Uterine smooth muscle cell (primary cell): ENCODE measurements at places on chromosomes 5 and 9. TPM values are rescaled to one million over a fixed set of nuclear protein-coding genes. Genes with fewer than 3 reads are reported as not detected.

The TNC gene
- 364 and 531 TPM in 2 replicates for total RNA-seq

The LEAP2 gene
- total RNA-seq, result 0.11 and 0.12 TPM in 2 replicates

The IFNA21 gene
- not detected in 2 replicates for total RNA-seq

The PCDHB12 gene
- total RNA-seq, result under 0.01 and 0.12 TPM in 2 replicates

The PPP1R2B gene
- total RNA-seq, result 0.11 and 0.12 TPM in 2 replicates

The SERF1A gene
- 3.5 and 5.9 TPM in 2 replicates for total RNA-seq

The PRELID2 gene
- total RNA-seq, result 23.4 and 23.5 TPM in 2 replicates

The MEGF10 gene
- total RNA-seq, result 0.12 and 0.22 TPM in 2 replicates

The FCHSD1 gene
- total RNA-seq, result 33.3 and 53.4 TPM in 2 replicates

The PCDHGA6 gene
- total RNA-seq, result 1.7 and 3.2 TPM in 2 replicates

The CYSRT1 gene
- 0.55 and 0.62 TPM in 2 replicates for total RNA-seq

The SIT1 gene
- not detected in 2 replicates for total RNA-seq

The IFNK gene
- 0.12 TPM in 1 of 2 replicates, not detected in the other for total RNA-seq

The OR1Q1 gene
- not detected in 2 replicates for total RNA-seq

The FBP2 gene
- total RNA-seq, result not detected in 2 replicates

The ITK gene
- total RNA-seq, result not detected in 2 replicates

The FOXD4L4 gene
- 0.22 and 0.37 TPM in 2 replicates for total RNA-seq

The REEP2 gene
- 12.0 and 24.2 TPM in 2 replicates for total RNA-seq

The PCDHA13 gene
- total RNA-seq, result under 0.01 and 0.25 TPM in 2 replicates

The MAP1B gene
- total RNA-seq, result 215 and 278 TPM in 2 replicates

The UBAP1 gene
- 28.6 and 33.0 TPM in 2 replicates for total RNA-seq

The IRX2 gene
- under 0.01 and 0.11 TPM in 2 replicates for total RNA-seq

The HEMGN gene
- not detected in 2 replicates for total RNA-seq

The PCDHB14 gene
- total RNA-seq, result 0.11 and 0.12 TPM in 2 replicates

The ZNF782 gene
- 3.3 and 3.4 TPM in 2 replicates for total RNA-seq

The AK1 gene
- 15.1 and 15.2 TPM in 2 replicates for total RNA-seq

The ACOT12 gene
- total RNA-seq, result 0.37 and 0.89 TPM in 2 replicates

The PRUNE2 gene
- total RNA-seq, result 21.5 and 68.1 TPM in 2 replicates

The SPATA31A6 gene
- not detected in 2 replicates for total RNA-seq

The IL11RA gene
- total RNA-seq, result 5.8 and 8.0 TPM in 2 replicates

The COL15A1 gene
- 23.9 and 104 TPM in 2 replicates for total RNA-seq

The LAMC3 gene
- total RNA-seq, result 0.89 and 1.00 TPM in 2 replicates

The ARL14EPL gene
- 0.89 TPM in 1 of 2 replicates, not detected in the other for total RNA-seq

The TEX48 gene
- total RNA-seq, result not detected in 2 replicates

The PRR16 gene
- total RNA-seq, result 5.9 and 12.7 TPM in 2 replicates

The WWC1 gene
- total RNA-seq, result 0.33 TPM in 1 of 2 replicates, not detected in the other

The SPATA9 gene
- total RNA-seq, result 0.22 and 0.25 TPM in 2 replicates
